Spinal cord (tissue), 10 donors: ENCODE measurements at places on chromosomes 4 and X. TPM values are rescaled to one million over a fixed set of nuclear protein-coding genes. Genes with fewer than 3 reads are reported as not detected.

- DNase-seq = no peak
Measured at GRCh38 chrX:12874581-12874980, 7.7 kb downstream of the TLR7 start.

- DNase-seq = no peak
Measured at GRCh38 chrX:13829983-13830382, 13.1 kb upstream of the GPM6B start.

GRCh38 chr4:86174506-86174905 is 185.3 kb downstream of the MAPK10 start:
- no peak for DNase-seq

The STARD8 gene
- polyA plus RNA-seq = 8.0 TPM

The PGK1 gene
- 348 TPM for polyA plus RNA-seq
